ENCODE measurements at places on chromosomes 16 and 17.

- no peak for DNase-seq
Measured at GRCh38 chr16:30700491-30700890, 1.5 kb downstream of the SRCAP start.

GRCh38 chr16:55130911-55131310, 193.1 kb upstream of the IRX6 start:
- DNase-seq, result no peak

DNA sequence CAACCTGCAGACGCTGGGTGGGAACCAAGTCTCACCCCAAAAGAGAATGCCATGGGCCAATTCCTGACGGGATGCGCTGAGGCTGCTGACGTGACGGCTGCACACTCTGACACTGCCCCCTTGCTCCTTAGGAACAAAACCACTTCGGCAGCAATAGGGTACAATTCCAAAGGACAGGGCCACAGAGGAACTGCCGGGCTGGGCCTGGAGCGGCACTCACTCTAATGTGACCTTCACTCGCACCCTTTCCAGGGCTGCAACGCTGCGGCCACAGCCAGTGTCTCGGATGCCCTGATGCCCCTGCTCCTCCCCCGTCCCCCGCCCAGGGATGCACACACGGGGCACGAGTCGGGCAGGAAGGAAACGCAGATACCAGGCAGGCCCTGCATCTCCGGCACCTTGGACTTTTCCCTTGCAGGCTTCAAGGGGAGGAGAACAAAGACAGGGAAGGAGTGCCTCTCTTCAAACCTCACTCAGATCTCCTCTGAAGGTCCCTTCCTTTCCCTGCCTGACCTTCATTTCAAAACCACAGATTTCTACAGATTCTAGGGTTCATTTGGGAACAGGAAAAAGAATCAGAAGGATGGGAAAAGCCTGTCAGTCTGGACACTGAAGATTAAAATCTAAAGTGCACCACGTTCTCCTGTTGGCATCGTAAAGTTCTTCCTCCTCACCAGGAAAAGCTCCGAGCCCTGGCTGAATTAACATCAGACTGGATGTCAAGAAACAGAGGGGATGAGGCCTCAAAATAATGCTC, 2.3 kb downstream of the PITPNA start:
- no peak for DNase-seq

- no peak for DNase-seq
Measured at GRCh38 chr16:54355251-54355650, 68.7 kb upstream of the IRX3 start.

GRCh38 chr17:57953705-57954396, 1.4 kb downstream of the CUEDC1 start:
- DNase-seq, result no peak

Data from smooth muscle cell of the brain vasculature (primary cell).